ENCODE measurements at places on chromosomes 7 and 10. TPM values are rescaled to one million over a fixed set of nuclear protein-coding genes. Genes with fewer than 3 reads are reported as not detected.

Gene ZNRF2
- total RNA-seq = 30.6 TPM

Gene PLEKHS1
- total RNA-seq = not detected

Gene IGFBP3
- 265 TPM for total RNA-seq

Gene CRYGN
- 0.17 TPM for total RNA-seq

Gene STOX1
- 0.80 TPM for total RNA-seq

Gene CPA1
- not detected for total RNA-seq

Gene TMEM176A
- 2.6 TPM for total RNA-seq

Gene RARRES2
- total RNA-seq = 11.8 TPM

Gene ARHGAP21
- total RNA-seq = 20.7 TPM

Gene ZCWPW1
- 1.5 TPM for total RNA-seq

Gene LEP
- total RNA-seq = not detected

Gene RADIL
- total RNA-seq = 0.40 TPM

DNA sequence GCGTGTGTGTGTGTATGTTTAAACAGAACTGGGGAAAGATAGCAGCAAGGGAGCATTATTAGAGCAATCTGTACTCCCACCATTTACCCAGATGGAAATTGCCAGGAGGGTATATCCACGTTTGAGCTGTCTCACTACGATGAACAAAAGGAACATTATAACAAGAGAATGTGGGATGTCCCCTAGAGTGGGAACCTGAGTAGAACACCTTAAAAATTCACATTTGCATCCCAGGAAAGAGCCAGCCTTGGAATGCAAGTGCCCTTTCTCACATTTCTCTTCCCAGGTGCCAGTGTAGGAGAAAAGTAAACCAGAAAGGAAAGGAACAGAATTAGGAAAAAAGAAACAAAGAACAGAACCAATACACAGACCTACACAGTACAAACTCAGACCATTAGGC is 95.3 kb upstream of the PTPRZ1 start:
- DNase-seq = no peak

DNA sequence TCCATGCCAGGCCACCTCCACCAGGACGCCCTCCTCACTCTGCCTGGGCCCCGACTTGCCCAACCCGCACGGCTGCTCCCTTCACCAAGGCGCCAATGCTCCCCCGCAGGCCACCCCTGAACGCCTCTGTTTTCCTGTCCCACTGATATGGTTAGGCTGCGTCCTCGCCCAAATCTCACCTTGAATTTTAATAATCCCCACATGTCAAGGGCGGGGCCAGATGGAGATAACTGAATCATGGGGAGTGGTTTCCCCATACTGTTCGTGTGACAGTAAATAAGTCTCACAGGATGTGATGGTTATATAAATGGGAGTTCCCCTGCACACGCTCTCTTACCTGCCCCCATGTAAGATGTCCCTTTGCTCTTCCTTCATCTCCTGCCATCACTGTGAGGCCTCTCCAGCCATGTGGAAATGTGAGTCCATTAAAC is 29.8 kb downstream of the RSU1 start:
- DNase-seq = no peak

GRCh38 chr10:31816318-31816717 is 112.3 kb downstream of the ARHGAP12 start:
- DNase-seq = no peak

DNA sequence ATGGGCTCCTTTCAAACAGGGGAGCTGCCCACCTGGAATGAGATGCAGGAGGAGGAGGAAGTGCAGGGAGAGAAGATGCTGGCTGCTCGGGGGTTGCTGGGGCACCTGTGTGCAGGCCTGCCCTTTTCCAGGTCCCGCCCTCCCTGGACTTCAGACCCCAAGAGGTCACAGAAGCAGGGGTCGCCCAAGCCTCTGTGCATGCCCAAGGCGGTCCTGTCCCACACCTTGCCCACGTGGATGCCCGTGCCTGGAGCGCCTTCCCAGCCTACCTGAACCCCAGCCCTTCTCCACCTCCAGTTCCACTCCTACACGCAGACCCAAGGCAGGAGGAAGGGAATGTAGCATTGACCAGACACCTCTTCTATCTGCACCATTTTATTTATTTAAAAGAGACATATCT is 71.3 kb downstream of the SH3PXD2A start:
- DNase-seq = no peak

DNA sequence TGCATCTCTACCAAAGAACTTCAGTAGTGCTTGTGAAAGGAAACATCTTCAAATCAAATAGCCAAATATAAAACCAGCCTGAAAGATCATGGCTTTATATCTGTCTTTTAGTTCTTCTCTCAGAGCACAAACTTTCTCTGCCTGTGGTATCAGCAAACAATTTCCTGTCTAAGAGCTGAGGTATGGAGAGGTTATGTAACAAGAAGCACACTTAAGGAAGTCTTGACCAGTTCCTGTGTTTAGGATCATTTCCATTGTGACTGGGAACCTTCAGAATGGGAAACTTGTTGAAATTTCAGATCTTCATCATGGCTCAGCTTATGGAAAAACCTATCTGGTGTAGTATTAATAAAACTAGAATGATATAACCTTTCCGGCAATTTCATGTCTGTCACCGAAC is 148.8 kb downstream of the MBL2 start:
- DNase-seq = no peak

GRCh38 chr7:120984406-120984805 is 4.1 kb upstream of the CPED1 start:
- DNase-seq = no peak

DNA sequence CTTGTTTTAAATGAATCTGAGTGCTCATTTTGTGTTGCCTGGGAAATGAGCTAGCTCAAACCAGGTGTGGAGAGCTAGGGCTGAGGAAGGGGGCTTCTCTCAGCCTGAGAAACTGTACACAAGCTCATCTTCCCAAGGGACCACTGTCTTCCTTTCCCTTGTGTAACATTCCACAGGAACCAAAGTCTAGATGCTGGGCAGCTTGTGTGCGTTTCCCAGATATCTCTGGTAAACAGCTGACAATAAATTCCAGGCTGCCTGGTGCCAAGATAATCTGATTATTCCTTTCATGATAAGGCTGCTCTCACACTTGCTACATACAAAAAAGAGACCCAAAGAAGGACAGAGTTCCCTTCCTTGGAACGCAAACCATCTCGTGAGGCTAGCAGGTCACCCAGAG is 33.1 kb upstream of the MKLN1 start:
- no peak for DNase-seq

DNA sequence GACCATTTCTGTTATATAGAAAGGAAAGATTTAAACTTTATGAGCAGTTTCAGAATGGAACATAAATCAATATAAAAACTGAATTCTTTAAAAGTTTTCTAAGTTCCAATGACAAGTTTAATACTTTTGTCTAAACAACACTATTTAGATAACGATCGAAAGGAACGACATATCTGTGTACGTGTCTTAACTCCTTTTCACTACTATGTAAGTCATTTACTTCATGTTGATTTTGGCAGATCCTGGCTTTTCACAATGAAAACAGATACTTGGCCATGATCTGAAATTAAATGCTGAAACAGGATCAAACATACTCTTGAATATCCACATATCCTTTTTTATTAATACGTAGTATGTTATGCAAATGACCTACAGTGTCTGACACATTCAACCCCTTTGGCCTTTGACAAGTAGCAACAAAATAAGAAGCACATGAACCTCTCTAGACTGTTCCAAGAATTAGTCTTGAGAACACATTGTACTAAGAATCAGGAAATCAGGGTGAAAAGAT is 41.9 kb downstream of the RNLS start:
- no peak for DNase-seq

- no peak for DNase-seq
These were observed 14.5 kb upstream of the GGCT start for GRCh38 chr7:30519122-30519521.

DNA sequence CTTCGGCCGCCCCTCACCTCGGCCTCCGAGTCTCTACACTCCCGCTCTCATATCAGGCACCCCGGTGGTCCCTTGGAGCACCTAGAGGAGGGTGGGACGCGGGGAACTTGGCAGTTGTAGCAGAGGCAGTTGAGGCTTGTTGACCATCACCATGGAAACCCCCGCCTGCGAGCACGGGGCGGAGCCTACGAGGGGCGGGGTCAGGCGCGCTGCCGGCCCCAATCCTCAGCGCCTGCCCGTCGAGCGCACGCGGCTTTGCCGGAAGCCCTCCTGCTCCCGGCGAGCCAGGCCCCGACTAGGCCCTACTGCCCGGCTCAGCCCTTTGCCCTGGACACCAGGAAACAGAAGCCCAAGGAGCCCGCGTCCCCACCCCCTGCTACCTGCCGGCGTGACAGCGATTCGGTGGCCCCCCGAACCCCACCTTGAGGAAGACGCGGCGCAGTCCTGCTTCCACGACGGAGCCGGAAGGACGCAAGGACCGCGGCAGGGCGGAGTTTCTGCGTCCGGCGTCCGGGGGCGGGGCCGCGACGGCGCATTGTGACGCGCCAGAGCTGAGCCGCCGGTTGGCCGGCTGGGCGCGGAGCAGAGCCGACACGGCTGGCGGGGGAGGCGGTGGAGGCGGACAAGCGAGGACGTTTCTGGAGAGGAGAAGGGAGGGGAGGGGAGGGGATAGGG is at the start of gene HNRNPF:
Gene HNRNPF (minus strand): TSS at position 477 of the 675 bp plus-strand sequence. CDS start 21,302 bp downstream, outside the sequence.
- DNase-seq = peak; percentile 94

GRCh38 chr10:58706836-58707235 is 194.2 kb downstream of the BICC1 start:
- no peak for DNase-seq

GRCh38 chr7:96320442-96320841 is 1.5 kb downstream of the SLC25A13 start:
- DNase-seq = no peak

GRCh38 chr7:134767520-134768168 is 11.8 kb upstream of the CALD1 start:
- no peak for DNase-seq

DNA sequence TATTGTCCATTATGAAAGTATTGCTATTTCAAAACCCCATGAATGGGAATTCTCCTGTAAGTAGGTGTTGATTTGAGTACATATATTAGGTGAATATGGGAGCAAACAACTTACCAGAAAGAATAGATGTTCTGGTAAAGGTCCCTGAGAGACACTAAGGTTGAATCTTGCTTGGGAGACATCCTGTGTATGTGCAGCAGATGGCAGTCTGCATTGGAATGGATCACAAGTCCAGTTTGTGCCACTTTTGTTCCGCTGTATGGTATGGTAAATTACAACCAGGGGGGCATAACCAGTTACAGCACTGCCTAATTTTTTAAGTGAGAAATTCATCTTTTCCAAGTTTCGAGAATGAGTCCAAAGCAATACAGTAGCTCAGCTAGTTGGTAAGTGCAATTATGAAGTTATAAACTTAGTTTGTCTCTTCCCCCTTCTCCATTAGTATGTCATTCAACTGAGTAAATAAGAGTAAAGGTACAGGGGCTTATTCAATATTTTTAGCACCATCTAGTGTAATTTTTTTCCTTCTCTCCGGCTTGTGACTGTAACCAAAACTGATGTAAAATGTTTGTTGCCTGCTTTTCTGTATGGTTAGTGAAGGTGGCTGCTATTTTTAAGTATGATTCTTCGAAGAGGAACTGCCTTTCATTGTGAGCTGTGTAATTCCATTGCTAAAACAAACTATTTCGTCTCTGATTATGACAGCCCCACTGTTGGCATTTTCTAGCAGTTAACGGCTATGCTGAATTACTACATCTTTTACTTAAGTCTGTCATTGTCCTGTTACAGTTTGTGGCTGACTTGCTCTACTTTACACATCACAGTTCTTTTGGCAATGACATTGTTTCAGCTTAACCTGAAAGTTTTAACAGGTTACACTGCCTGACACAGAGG is 2.8 kb downstream of the MCU start:
- DNase-seq = peak; percentile 35

DNA sequence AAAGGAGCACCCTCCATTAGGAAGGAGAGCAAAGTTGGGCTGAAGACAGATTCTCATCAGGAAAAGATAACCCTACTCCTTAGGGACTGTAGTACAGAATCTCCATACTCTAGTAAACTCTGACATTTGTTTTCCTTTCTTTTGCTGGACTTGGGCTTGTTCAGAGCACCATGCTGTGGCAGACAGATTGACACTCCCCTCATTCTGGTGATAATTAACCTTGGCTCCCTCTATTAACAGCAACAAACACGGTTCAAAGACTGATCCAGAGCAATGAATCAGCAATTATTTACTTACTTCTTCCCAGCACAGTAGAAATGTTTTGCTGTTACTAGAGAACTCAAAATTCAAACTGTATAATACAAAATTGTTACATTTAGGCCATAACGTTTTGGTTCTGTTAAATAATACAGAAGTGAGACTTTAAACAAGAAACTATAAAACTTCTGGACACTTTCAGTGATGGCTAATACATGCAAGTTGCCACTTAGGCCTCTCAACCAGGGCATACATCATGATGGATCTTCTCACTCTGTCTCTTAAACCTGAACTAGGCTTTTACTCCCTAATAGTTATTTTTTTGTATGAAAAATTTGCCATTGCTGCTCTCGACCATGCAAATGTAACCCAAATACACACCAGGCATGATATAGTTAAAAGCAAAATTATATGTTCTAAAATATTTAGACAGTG is 639.0 kb downstream of the IPMK start:
- DNase-seq = no peak

DNA sequence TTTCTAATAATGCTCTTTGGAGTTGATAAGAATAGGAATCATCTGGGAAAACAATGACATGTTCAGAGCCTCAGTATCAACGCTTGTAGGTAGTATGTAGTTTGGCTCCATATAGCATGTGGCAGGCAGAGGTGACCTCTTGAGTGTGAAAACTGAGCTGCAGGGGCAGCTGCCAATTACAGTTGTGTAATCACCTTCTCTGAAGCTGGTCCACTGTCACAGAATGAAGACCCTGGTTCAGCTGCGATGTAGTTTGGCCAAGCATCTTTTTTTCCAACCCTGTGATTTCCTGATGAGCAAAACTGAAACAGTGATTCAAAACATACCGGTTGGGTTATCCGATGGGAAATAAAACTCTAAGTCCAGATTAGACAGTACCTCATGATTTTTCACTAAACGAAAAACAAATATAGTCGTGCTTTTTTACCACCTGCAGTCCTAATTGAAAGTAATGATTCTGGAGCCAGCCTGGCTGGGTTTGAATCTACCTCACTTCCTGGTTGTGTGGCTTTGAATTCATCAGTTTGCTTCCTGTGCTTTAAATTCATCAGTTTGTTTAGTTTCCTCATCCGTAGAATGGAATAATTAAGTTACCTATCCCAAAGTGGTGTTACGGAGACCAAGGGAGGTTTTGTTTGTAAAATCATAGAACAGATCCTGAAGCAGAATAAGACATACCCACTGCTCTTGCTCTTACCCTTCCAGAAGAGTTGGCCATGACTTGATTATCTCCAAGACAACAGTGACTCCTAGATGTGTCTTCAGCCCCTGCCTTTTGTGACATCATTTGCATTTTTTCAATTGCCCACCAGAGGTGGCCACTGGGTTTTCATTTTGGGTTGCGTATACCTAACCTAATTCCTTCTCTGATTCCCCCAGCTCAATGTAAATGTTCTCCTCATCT is 87.4 kb downstream of the CELF2 start:
- no peak for DNase-seq
